ENCODE measurements at places on chromosomes 5 and 9.
A peak's percentile ranks its signal among the peaks of the same experiment; 100 is the strongest.

GRCh38 chr9:4048441-4048840 is 251.4 kb downstream of the GLIS3 start:
- peak; percentile 18 for DNase-seq

DNA sequence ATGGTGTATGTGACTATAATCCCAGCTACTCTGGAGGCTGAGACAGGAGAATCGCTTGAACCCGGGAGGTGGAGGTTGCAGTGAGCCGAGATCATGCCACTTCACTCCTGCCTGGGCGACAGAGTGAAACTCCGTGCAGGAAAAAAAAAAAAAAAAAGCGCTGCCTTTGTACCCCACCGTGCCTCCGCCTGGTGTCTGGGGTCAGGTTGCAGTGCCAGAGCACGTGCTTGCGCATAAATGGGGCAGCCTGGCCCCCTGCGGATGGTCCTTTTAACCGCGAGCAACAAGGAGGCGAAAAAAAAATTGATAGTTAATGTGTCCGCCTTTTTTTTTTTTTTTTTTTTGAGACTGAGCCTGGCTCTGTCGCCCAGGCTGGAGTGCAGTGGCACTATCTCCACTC is 6.3 kb upstream of the CCNB1 start:
- DNase-seq = no peak

- DNase-seq = no peak
These were observed 581.2 kb upstream of the ZNF608 start for GRCh38 chr5:125327676-125328075.

DNA sequence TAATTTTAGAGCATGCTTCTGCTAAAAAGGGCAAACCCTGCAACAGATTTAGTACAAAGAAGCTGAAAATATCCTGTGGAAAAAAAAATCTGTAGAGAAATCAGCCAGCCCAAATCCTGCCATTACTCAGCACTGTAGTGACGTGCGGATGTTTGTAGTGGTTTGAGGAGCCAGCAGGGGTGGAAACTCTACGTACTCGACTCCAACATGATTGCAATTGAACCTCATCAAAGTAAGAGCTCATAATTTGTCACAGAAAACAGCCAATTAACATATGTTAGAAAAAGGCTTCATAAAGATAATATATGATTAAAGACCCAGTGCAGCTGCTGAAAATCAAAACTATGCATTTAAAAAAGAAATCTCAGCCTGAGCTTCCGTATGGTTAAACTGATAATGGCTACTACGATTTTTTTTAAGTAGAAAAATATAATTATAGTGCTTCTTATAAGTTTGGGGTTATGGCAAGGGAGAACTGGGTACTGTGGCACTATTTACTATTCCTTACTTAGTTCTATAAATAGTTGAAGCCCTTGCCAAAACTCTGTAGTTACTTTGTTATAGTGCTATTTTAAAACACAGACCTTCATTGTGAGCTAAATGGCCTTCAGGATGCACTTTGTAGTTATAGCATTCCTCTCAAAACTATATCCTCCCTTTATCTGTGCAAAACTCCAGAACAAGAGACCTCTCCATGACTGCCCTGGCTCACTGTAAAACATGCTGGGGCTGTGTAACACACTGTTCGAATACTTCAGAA is 49.4 kb downstream of the MEF2C start:
- peak; percentile 51 for DNase-seq

DNA sequence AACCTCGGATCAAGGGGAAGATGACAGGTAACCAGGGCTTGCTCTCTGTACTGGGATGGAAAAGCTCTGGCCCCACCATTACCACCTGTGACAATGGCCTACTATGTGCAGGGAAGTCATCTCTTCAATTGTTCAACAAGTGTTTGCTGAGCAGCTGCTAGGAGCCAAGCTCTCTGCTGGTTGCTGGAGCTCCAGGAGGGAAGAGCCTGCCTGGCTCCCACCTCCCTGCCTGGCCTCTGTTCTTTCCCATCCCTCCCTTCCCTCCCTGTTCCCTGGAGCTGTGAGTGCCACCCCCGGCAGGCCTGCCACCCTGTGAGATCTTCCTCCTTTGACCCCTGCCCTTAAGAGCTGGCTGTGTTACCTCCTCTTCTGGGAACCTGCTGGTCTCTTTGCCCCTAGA is 59.7 kb upstream of the IER5L start:
- DNase-seq = no peak

DNA sequence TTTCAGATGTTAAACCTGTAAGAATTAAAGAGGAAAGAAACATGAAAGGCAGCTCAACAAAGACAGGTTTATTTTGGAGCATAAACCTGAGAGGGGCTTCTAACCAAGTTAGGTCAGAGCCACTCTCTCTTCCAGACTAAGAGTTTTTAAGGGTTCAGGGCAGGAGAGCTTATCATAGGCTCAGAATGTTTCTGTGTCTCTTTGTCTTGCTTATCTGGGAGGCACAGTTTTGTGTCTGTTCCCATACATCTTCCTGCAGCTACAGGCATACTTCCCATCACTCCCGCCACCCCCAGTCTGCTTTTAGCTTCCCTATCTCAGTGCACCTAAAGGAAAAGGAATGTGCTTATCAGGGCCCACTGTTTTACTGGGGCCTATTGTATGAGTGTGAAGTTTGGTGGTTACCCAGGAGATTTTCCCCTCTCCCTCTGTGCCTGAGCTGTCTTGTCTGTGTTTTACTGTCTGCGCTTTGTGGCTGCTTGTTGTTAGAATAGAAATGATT is 21.9 kb downstream of the CD14 start:
- no peak for DNase-seq

DNA sequence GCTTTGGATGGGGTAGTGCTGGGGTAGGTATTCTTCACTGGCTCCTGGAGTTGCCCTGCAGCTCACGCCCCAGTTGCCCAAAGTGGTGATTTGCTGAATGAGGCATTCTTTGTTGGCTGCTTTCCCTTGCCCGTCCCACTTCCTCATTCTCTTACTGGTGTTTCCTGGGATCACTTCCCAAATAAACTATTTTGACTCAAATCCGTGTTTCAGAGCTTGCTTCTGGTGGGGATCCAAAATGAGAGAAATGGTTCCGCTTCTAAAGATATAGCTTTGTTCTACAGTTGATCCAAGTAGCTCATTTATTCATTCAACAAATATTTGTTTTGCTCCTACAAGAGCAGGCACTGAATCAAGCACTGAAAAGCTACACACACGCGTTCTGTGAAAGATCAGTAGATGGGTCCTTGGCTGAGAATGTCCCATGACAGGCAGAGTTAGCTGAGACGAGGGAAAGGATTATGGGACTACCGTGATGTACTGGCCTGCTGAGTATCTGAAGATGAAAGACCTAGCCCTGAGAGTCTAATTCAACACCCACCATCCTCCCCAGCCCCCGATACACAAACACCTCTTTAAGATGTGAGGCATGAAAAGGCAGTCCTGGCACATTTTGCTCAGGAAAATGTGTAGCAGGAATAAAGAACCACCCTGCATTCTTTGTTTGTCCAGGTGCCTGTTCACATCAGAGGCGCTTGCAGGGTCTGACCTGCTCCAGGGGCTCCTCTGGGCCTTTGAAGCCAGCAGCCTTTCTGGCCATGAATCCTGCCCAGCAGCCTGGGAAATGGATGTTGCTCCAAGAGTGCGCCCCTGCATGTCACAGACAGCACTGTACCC is 143.1 kb upstream of the RANBP3L start:
- DNase-seq = no peak

- peak; percentile 78 for DNase-seq
These were observed 282.9 kb downstream of the NFIB start for GRCh38 chr9:14031060-14031414.

Measured in muscle of back (tissue), 13 donors.